ENCODE measurements at places on chromosomes 16 and 17.
A peak's percentile ranks its signal among the peaks of the same experiment; 100 is the strongest.

DNA sequence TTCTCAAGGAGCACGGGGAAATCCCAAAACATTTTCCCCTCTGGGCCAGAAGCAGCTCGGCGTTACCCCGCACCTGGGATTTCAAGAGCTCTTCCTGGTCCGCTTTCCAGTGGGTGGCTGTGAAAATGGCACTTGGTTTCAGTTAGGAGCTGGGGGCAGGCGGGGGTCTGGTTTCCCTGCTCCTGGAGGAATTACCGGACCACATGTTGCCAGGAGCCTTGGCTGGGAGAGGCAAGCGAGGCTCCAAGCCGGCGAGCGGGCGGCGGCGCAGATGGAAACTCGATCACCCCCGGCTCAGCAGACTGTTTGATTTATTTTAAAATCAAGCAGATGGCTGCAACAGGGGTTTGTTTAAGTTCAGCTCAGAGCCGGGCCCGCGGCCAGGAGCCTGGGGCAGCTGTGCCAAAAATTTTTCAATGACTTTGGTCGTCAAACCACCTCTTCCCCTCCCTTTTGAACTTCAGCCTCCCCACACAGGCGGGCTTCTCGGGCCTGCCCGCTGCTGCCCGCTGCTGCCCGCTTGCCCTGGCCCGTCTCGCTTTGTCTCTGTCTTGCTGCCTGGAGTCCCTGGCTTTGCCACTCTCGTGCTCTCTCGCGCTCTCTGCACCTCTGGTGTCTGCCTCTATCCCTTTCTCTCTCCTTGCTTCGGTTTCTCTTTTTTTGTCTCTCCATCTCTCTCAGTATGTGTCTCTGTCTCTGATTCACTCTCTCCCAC, 108.0 kb upstream of the CIBAR2 start:
- peak; percentile 73 for DNase-seq

GRCh38 chr17:41779954-41780353, 6.6 kb downstream of the JUP start:
- no peak for DNase-seq

DNA sequence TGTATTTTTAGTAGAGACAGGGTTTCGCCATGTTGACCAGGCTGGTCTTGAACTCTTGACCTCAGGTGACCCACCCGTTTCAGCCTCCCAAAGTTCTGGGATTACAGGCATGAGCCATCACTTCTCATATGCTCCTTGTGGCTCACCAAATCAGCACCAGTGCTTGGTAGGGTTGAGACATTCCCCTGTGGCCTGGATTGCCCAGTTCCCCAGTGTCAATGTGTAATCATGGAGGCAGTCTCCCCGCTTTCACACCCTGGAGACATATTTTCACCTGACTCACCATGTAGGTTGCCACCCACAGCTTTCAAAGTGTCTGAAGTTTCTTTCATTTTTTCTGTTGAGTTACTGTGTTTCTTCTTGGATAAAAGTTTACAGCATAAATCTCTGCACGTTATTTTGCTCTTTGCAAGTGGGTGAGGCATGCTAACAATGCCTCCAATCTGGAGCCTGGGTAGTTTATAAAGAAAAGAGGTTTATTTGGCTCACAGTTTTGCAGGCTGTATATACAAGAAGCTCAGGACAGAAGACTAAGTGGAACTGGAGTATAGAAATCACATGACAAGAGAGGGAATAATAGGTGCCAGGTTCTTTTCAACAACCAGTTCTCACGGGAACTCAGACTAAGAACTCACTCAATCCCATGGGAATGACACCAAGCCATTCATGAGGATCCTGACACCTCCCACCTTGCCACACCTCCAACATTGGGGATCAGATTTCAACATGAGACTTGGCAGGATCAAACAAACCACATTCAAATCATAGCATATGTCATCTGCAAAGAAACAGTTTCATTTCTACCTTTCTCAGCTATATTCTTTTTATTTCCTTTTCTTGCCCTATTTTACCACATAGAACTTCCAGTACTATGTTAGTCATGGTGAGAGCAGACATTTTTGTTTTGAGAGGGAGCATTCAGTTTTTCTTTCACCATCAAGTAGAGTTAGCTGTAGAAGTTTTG, 113.2 kb downstream of the PHKB start:
- DNase-seq, result no peak

DNA sequence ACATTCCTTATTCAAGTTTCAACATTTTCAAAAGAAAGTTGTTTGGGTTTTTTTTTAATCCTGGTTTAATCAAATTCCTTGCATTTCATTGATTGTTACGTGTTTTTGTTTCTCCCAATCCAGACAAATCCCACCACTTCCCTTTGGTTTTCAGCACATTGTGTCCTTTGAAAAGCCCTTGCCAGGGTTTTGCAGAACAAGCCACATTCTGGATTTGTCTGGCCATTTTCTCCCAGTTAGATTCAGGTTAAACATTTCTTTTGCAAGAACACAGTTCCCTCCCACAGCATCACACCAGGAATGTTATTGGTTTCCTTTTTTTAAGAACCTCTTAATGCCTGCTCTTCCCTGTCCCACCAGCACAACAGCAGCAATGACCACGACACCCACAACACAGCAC, 278.0 kb upstream of the SALL1 start:
- DNase-seq, result no peak

DNA sequence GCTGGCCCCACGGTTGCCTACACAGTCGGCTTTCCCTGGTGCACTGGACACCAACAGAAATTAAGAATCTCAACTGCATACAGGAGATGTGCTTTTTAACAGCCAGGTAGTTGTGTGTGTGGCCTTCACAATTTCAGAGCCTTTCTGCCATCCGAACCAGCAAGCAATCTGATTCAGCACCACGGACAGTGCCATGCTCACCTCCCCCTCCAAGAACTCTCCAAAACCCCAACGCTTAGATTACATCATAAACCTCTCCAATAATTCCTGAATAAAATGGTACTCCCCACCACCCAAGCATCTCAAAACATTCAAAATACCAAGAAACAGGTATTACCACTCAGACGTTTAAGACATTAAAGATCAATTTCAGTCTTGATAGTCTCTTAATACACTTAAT, 31.8 kb downstream of the USP7 start:
- DNase-seq, result no peak

- no peak for DNase-seq
Measured at GRCh38 chr17:82890339-82890730, 50.5 kb upstream of the ZNF750 start.

- no peak for DNase-seq
Measured at GRCh38 chr16:354291-354881, 1.9 kb upstream of the AXIN1 start.

- peak; percentile 94 for DNase-seq
Measured at GRCh38 chr17:19470530-19471261, 59.7 kb downstream of the RNF112 start.

DNA sequence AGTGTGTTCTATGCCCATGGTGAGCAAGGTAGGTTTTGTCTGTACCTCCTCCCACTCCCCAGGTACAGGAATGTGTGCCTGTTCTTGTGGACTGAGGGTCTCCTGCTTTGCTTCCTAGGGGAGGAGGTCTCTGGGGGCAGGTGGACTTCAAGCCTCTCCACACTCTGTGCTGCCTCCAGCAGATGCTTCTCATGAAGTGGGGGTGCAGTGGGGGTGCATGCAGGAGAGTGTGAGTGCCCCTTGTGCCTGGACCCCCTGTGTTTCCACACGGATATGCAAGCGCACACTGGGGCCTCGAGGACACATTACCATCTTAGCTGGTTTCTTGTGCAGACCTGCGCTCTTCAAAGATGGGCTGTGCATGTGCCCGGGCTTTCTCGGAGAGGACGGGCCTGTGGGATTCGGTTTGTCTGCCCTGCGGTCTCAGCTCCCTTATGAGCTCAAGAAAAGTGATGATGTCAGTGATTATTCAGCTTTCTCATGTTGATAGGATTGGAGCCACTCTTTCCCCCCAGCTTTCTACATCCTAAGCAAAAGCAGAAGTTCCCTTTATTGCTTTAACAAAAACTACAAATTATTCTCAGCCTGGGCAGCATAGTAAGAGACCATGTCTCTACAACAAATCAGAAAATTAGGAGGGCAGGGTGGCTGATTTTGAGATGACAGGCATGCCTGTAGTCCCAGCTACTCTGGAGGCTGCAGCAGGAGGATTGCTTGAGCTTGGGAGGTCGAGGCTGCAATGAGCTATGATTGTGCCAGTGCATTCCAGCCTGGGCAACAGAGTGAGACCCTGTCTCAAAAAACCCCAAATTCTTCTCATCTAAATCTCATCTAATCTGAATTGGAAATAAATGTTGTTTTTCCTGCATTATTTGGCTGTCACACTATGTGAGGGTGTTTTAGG, 86.8 kb downstream of the RPTOR start:
- no peak for DNase-seq

DNA sequence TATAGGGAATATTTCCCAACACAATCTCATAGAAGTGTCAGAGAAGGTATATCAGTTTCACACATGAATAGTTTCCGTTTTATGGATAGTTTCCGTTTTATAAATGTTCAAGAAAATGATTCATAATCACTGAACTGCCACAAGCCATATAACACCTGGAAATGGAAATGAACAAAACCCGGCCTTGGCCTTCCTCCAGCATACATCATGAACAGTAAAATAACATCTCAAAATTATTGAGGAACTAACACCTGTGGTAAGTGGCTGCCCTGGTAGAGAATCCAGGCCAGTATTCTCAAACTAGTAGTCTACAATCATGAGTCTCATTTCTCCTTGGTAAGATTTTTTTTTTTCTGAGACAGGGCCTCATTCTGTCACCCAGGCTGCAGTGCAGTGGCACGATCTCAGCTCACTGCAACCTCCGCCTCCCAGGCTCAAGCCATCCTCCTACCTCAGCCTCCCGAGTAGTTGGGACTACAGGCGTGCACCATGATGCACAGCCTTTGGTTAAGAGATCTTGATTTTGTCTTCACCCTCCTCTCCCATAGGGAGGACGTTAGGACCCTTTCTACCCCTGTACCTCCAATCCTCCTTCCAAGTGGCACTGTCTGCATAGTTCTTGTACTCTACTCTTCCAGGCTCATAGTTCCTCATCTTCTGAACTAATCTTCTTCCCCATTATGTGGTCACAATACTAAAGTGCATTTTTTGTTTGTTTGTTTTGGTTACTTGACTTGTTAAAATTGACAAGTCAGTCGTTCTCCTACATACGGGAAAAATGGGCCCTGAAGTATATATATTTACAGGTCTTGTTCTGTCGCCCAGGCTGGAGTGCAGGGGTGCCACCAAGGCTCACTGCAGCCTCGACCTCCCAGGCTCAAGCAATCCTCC, 15.0 kb upstream of the RGS9 start:
- DNase-seq, result no peak

- no peak for DNase-seq
Measured at GRCh38 chr16:83513008-83513755, 294.6 kb upstream of the HSBP1 start.

- no peak for DNase-seq
Measured at GRCh38 chr17:48609759-48610281, 997 bp downstream of the HOXB7 start.

DNA sequence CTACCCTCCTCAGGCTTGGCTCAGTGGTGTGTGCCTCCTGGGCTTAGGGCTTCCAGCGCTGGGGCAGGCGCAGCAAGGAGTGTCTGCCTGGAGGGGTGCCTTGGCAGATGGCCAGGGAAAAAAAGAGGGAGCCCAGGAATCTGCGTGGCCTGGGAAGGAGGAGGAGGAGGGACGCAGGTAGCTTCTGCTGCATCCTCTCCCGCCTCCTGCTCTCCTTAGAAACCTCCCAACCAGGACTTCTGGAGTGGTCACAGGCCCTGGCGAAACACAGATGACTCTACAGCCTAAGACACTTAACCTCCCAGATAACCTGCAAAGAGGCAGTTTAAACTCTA, 7.3 kb upstream of the BCAR1 start:
- DNase-seq, result no peak

Measured in NCI-H510A treated with DMSO at 0.1 percent for 48 hours (cell line).